ENCODE measurements at places on chromosomes 5 and 9. TPM values are rescaled to one million over a fixed set of nuclear protein-coding genes. Genes with fewer than 3 reads are reported as not detected.

GRCh38 chr5:98372351-98372750, 401.1 kb upstream of the RGMB start:
- no peak for DNase-seq

- DNase-seq: no peak
These were observed 30.6 kb upstream of the OBP2B start for GRCh38 chr9:133239533-133240090.

GRCh38 chr5:141941779-141942178, 16.2 kb downstream of the PCDH12 start:
- no peak for DNase-seq

GRCh38 chr5:61933787-61934626, 372.0 kb upstream of the KIF2A start:
- no peak for DNase-seq

F2RL2 gene
- 0.30 TPM for polyA plus RNA-seq

CCNO gene
- polyA plus RNA-seq: not detected

ADAMTS19 gene
- polyA plus RNA-seq: 0.15 TPM

- no peak for DNase-seq
These were observed 73.5 kb downstream of the TRIM32 start for GRCh38 chr9:116760636-116761035.

NR2F1 gene
- 1.1 TPM for polyA plus RNA-seq

DNA sequence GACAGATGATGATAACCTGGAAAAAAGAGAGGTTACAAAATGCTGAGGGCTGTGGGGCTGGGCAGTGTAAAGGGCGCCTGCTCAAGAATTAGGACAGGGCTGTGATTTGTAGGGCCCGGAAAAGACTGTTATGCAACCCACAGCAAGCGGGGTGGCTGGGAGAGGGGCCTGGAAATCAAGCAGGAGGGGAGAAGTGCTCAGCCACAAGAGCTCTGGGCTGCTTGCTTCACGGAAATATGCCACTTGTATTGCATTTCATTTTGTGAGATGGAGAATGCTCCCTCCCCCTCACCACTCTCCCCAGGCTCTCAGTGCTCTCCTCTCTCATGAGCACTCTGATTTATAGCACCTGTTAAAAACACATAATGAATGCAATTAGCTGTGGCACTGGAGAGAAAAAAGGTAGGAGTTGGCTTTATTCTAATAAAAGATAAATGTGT, 8.4 kb upstream of the HAND1 start:
- DNase-seq: no peak

GAPT gene
- polyA plus RNA-seq: 0.22 TPM

PLAC8L1 gene
- polyA plus RNA-seq: not detected

PRSS3 gene
- 0.07 TPM for polyA plus RNA-seq

GABRB2 gene
- not detected for polyA plus RNA-seq

GRCh38 chr5:57696825-57697570, 214.4 kb upstream of the ACTBL2 start:
- DNase-seq: peak; percentile 21

SIGMAR1 gene
- 54.0 TPM for polyA plus RNA-seq

DNA sequence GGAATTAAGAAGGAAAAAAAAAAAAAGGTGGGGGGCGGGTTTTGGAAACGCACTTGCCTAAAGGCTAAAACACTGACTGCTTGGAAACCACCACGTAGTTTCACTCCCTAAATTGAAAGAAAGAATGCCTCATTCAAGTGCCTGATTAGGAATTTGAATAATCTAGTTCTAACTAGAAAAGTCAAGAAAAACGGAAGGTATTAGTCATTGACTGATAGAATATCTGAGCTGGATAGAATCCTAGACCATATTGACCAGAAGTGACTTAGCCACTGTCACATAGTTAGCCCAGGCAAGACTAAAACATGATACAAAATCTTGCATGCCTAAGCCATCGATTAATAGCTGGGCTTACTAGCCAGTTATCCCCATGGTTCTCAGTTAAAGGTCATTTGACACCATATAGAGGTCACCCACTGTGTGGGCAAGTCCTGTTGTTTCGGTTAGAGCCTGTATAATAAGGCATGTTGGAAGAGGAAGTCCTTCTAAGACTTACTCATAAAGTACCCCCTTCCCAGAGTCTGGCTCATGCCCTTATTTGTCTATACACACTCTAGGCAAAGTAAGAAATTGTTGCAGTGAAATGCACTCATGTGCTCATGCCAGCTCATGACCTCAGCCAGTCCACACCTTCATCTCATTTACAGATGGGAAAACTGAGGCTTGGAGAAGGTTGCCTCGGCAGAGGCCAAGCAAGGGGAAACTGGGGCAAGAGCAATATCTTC, 40.2 kb downstream of the SH3RF2 start:
- no peak for DNase-seq

GRCh38 chr5:137743031-137743640, 7.2 kb upstream of the KLHL3 start:
- DNase-seq: no peak

SHOC1 gene
- not detected for polyA plus RNA-seq

- no peak for DNase-seq
These were observed 48.2 kb downstream of the OXCT1 start for GRCh38 chr5:41822036-41822435.

- DNase-seq: peak; percentile 32
These were observed 583.5 kb downstream of the ZNF608 start for GRCh38 chr5:124162767-124163532.

GRCh38 chr9:80790764-80791163, 898.6 kb downstream of the TLE1 start:
- no peak for DNase-seq

DNA sequence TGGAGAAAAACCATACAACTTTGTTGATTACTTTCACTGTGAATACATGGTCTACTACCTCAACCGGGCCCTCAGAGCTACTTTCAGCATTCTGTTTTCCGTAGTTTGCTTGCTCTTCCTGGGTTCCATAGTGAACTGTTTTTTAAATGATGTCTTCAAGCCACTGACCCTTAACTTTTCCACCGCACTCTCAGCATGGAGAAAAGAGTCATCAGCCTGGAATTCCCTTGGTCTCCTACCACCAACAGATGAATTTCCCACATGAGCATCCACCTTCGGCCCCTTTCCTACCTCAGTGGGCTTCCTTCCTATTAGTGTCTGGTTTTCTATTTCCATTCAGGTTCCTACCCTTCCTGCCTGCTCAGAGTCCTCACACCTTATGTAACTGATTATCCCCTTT, 135.9 kb upstream of the ADAMTSL1 start:
- no peak for DNase-seq

- no peak for DNase-seq
These were observed 8.0 kb downstream of the VDAC1 start for GRCh38 chr5:133996683-133997252.

DNA sequence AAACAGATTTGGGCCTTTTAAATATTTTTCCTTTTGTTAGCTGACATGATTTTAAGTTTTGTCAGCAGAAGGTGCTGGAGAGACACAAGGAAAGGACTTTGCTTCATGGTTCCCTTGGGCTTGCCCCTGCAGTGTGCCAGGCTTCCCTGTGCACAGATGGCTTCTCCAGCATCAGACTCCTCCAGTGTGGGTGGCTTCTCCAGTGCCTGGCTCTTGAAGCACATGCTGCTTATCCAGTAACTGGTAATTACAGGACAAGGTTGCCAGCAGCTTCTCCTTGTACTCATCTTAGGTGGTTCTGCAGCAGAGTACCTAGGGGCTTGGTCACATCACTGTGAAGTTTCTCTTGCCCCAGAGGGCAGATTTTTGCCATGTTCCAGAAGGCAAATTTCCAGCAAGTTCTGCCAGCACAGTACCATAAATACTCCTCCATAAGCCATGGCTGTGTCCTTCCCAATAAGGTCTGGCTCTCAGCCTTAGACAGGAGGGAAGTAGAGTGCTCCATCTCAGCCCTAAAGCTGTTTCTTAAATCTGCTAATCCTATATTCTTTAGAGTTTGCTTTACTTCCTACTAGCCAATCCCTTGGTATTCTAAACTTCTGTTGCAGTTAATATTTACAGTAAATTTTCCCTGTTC, 62.4 kb downstream of the PJA2 start:
- no peak for DNase-seq

DNA sequence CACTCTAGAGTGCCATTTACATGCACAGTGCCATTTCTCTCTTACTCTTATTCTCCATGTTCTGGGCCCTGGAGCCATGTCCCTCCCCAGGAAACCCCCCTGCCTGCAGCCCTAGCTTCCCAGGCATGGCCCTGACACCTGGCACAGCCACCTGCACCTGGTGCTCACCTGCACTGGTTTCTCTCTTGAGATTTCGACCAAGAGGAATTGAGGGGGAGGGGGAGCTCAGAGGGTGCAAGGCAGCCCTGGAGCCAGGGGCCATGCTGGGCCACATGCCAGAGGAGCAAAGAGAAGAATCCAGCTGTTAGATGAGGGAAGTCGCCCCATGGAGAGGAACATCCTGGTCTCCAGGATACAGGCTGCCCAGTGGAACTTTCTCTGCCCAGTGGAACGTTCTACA, 65.0 kb upstream of the RAPGEF1 start:
- no peak for DNase-seq

DNA sequence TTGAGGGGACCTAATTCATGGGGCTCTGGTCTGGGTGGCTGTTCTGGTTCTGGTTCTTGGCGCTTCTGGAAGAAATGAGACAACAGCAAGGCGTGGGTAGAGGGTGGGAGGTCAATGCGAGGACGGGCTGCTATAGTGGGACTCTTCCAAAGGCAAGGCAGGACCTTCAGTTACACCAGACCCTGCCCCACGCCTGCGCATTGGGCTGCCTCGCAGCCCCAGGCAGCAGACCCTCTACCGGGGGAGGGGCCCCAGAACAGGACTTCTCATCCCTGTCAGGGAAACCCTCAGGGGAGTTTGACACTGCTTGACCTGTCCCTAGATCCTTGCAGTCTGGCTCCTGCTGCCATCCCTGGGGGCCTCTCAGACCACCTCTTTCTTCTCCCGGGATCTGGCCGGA, 18.5 kb downstream of the CCDC69 start:
- no peak for DNase-seq

DNA sequence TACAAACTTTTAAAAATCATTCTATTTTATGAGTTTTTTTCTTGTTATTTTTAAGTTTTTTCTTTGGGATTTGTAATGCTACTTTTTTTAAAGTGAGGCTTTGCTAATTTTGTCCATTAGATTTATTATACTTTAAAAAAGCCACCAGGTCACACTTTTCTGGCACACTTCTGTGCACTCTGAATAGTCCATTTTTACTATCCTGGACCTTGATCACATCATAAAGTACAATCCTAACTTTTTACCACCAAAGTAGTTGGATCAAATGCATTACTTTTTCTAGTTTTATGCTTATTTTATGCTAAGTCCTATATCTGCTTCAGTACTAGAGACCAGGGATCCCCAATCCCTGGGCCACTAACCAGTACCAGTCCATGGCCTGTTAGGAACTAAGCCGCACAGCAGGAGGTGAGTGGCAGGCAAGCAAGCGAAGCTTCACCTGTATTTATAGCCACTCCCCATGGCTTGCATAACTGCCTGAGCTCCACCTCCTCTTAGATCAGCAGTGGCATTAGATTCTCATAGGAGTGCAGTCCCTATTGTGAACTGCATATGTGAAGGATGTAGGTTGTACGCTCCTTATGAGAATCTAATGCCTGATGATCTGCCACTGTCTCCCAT, 16.0 kb downstream of the FRRS1L start:
- no peak for DNase-seq

DNA sequence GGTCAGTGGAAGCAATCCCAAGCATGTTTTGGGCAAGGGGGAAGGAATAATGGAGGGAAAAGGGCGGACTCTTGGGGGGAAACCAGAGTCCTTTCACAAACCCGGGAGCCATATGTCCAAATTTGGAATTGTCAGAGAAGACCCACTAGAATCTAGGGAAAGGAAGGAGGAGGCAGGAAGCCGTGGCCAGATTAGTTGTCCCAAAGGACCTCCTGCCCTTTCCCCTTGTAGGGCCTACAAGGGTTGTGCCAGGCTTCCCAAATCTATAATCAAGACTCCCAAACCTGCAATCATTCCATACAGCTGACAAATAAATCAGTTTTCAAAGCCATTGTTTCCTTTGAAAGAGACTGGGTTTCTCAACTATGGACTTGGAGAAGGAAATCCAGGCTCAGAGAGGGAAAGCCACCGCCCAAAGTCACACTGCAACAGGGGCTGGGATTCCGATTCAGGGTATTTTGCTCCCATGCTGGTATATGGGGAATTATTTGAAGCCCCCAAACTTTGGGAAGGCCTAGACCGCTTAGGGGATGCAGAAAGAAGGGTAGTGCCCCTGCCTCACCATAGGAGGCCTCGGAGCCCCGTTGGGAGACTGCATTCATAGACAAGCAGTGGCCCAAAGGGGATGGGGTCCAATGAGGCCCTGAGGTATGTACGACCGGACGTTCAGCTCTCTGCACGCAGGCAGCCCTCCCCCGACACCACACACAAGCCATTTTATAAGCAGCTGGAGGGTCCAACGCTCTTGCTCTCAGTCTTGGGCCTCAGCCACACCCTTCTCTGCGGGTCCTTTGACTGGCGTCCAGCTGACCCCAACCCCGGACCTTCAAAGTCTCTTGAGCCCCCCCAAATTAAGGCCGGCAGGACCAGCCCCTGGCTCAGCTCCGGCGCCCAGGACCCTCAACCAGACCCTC, 815 bp downstream of the ANXA6 start:
- no peak for DNase-seq

PLPPR1 gene
- polyA plus RNA-seq: not detected

FAM221B gene
- polyA plus RNA-seq: not detected

- DNase-seq: peak; percentile 27
These were observed 219.1 kb downstream of the NDUFS4 start for GRCh38 chr5:53779541-53779981.
